ENCODE measurements at places on chromosomes 3 and 15.
A peak's percentile ranks its signal among the peaks of the same experiment; 100 is the strongest.

DNA sequence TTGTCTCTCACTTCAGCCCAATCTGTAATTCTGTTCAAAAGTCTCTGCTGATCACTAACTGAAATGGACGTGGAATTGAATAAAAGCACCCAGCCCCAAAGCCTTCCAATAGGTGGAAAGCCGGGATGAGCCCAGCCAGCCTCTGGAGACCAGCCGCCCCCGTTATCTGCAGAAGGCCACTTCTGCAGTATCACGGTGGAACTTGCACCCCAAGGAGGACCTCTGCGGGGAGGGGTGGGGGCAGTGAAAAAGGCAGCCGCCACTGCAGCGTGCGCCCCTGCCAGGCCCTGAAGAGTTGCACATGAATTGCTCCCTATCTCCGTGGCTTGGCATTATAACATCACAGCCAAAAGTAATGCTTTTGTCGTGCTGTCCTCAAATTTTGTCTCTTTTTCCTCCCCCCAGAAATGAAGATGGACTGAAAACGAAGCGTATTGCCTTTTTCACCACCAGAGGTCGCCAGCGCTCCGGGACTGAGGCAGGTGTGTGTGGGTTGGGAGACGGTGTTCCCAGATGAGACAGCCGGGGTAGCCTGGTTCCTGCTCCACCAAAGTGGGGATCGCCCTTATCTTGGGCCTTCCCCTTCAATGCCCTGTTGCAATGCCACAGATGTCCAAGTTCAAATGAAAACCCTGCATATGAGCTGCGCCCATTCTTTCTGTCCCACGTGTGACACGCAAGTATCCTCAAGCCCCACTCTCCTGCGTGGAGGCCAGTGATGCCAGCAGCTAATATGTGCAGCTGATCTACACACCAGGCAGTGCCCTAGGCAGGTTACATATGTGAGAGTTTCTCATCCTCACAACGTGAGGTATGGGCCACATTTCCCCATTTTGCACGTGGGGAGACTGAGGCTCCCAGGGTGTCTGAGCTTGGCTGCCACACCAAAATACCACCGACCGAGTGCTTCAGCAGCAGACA lies 96.0 kb downstream of the LRRK1 start:
- DNase-seq, result peak; percentile 82

- DNase-seq, result peak; percentile 29
These were observed 20.2 kb upstream of the CPOX start for GRCh38 chr3:98613616-98614015.

- peak; percentile 80 for DNase-seq
These were observed 85.0 kb downstream of the RAB11A start for GRCh38 chr15:65954289-65954741.

DNA sequence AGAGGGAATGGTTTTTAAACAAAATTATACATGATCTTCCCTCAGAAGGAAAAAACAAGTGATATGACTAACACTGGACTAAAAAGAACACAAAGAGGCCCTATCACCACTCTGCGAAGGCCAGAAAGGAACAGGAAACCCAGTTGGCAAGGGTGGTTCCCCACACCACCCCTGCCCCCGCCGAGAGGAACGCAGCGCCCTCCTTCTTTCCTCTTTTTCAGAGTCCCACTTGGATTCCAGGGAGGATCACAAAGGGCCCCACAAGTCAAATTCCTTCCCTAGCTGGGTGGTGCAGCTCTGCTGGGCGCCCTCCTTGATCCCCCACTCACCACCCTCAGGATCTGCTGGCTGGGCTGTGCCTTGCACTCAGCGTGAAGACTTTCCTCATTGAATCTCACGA lies 29.8 kb downstream of the PLA1A start:
- DNase-seq, result peak; percentile 42

DNA sequence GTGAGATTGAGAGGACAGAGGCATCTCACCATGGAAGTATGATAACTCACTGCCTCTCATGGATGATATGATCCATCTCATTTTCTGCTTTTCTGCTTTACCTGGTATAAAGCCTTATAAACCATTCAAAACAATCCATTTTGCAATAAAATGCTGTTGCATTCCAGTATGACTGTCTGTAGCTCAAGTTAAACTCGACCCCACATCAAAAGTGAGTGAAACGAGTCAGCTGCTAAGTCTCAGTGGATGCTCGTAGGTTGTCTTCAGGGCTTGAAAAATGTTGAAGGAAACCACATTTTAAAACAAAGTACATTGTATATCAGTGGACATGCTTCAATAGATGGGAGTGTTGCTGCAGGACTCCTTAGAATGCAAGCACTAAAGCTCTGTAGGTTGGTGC lies 839.0 kb downstream of the TUSC7 start:
- no peak for DNase-seq

DNA sequence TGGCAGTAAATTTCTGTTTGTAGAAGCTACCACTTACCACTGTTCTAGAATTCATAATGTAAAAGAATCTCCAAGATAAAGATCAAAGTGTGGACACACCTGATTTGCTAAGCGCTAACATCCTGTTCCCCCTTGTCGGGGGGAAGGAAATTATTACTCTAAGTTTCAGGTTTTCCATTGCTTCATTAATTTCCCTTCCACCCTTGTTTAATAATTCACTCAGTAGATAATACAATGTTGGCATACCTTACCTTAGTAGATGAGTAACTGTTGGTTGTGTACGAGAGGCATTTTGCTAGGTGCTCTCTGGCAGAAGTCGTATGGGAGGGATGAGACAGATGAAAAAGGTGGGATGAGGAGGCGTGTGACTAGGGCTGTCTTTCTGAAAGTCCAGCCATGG lies 641.2 kb upstream of the ARRDC4 start:
- DNase-seq, result no peak

DNA sequence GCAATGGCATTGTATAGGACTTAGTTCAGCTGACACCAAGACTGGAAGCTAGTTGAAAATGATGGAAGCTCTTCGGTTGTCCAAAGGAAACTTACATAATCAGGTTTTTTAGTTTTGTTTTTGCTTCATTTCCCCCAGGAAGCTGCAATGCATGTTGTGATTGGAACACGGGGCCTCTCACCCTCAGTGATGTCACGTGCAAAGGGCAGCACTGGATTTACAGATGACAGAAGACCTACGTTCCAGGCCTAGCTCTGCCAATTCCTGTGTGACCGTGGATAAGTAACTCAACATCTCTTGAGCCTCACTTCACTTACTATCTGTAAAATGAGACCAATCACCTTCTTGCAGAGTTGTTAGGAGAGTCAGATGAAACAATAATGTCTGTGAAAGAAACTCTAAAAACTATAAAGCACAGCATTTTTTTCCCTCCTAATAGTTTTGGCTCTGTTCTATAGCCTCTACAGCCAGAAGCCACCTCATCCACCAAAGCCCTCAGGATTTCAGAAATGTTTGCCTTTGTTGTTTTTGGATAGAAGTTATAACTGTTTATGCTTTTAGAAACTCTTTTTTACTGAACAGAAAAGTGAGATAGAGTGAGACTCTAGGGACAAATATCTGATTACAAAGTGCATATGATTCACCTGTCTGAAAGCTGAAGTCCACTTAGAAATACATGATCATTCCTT lies 4.6 kb downstream of the RBSN start:
- no peak for DNase-seq

DNA sequence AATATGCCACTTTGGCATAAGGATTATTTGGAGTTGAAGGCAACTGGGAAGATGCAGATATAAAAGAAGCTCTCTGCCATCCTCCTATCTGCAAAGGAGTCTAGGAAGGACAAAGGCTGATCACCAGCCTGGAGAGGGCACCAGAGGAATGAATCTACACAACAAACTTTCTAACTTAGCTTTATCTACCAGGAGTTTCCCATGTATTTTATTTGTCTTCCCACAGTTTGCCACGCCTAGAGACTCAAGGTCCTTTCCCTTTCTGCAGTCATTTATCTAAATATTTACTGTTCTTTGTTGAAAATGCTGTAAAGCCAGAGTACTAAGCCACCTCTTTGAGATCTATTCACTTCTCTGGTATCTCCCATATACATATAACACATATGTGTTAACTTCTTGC lies 32.2 kb downstream of the GPR176 start:
- DNase-seq, result peak; percentile 67

GRCh38 chr15:52247461-52247860 lies 48.1 kb downstream of the MYO5C start:
- no peak for DNase-seq

GRCh38 chr15:60003243-60004008 lies 685 bp upstream of the FOXB1 start:
- no peak for DNase-seq

- DNase-seq, result peak; percentile 87
These were observed 141.9 kb upstream of the C2CD4B start for GRCh38 chr15:62306851-62307504.

GRCh38 chr15:51103330-51103729 lies 8.6 kb upstream of the TNFAIP8L3 start:
- peak; percentile 75 for DNase-seq

- no peak for DNase-seq
These were observed 189.7 kb upstream of the STT3B start for GRCh38 chr3:31343075-31343474.

- DNase-seq, result no peak
These were observed 585 bp downstream of the CSK start for GRCh38 chr15:74782259-74783071.

DNA sequence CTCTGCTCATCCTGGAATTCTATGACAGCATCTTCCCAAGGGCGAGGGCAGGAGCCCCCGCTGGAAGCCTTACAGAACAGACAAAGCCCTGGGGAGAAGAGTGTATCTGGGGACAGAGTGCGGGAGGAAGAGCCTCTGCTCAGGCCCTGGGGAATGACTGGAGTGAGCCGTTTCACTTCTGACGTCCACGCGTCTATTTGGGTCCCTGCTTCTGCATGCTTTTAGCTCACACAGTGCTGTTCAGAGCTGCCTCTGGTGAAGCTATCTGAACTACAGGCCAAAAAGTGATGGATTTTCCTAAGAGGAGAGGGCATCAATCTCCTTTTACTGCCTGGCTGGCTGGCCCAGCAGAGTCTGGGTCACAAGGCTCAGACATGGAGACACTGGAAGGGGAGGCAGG lies 311.8 kb downstream of the NTRK3 start:
- no peak for DNase-seq

GRCh38 chr15:80182611-80183261 lies 29.9 kb downstream of the FAH start:
- DNase-seq, result peak; percentile 81

DNA sequence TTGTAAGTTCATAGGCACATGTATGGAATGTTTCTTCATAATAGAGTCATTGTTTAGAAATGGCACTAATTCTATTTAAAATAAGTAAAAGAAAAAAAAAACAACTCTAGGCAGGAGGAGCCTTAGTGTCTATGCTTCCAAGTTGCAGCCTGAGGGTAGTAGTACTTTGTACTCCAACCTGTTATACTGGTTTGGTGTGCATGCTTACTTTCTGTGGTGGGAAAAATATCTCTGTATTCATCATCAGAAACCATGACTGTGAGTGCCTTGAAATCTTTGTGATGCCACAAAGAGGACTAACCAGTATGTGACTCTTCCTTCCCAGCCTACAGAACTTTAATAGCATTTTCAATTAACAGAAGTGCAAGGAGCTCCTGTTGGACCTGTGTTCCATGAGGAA lies 4.4 kb downstream of the NAALADL2 start:
- no peak for DNase-seq

GRCh38 chr3:23985747-23986544 lies 40.9 kb downstream of the NR1D2 start:
- no peak for DNase-seq

DNA sequence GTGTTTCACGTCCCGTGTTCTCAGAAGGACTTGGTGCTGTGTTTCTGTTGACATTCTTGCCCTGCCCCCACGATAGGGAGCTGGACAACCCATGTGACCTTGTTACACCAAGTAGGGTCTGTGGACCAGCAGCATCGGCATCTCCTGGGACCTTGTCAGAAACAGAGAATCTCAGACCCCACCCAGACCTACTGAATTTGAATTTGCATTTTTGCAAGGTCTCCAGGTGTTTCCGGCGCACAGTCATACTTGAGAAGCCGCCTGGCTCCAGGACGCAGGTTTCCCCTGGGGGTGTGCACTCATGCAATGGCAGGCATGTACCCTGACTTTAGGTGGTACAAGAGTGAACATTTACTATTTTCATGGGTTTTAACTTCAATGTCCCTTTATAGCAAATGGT lies 117.9 kb downstream of the TLE3 start:
- DNase-seq, result no peak

DNA sequence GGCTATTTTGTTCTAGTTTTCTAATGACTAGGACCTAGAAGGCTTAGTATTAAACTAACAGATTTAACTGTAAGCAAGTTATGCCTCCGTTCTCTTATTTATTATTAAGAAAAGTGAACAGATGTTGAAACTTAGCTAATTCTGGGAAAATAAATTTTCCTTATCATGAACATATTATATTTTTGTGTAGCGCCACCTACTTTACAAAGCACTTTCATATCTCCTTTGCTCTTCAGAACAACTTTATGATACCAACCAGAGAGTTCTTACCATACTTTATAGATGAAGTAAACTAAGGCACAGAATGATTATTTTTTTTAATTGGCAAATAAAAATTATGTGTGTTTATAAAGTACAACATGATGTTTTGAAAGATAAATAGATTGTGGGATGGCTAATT lies 59.4 kb downstream of the NME9 start:
- DNase-seq, result no peak

DNA sequence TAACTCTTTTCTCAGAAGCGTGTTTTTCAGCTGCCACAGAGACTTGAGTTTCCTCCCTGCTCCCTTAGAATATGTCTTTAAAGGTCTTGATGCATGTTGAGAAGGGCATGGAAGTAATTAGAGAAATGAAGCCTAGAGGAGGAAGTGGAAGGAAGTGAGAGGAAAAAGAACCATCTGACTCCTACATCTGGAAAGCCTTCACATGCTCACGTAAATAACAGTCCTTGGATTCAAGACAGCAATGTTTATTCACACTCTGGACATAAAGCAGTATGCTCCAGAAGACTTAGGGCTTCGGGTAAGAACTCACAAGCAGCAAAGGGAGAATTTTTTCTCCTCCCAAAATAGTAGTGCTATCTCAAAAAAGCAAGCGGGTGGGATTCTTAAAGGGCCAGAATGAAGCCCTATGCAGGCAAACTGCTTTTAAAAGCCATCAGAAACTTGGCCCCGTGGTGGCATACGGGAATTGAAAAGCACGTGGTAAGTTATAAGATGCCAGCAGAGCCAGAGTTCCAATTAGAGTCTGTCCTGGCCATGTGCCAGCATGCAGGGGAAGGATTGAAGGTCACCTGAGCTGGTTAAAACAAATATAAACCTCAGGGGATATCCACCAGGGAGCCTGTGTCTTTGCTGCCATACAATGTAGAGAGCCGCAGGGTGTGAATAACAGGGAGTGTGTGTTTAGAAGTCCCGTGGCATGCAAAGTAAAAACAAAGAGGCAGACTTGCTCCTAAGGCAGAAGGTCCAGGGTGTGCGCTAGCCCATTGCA lies 380.8 kb upstream of the NDN start:
- no peak for DNase-seq

- DNase-seq, result peak; percentile 57
These were observed 160.7 kb downstream of the PDE8A start for GRCh38 chr15:85142312-85142711.
